ENCODE measurements at places on chromosomes 7 and 10.
A peak's percentile ranks its signal among the peaks of the same experiment; 100 is the strongest.

- DNase-seq = no peak
These were observed 42.7 kb downstream of the ZMIZ1 start for GRCh38 chr10:79111427-79111826.

- DNase-seq = peak; percentile 98
These were observed 5.3 kb upstream of the TMEM139 start for GRCh38 chr7:143279186-143280098.

DNA sequence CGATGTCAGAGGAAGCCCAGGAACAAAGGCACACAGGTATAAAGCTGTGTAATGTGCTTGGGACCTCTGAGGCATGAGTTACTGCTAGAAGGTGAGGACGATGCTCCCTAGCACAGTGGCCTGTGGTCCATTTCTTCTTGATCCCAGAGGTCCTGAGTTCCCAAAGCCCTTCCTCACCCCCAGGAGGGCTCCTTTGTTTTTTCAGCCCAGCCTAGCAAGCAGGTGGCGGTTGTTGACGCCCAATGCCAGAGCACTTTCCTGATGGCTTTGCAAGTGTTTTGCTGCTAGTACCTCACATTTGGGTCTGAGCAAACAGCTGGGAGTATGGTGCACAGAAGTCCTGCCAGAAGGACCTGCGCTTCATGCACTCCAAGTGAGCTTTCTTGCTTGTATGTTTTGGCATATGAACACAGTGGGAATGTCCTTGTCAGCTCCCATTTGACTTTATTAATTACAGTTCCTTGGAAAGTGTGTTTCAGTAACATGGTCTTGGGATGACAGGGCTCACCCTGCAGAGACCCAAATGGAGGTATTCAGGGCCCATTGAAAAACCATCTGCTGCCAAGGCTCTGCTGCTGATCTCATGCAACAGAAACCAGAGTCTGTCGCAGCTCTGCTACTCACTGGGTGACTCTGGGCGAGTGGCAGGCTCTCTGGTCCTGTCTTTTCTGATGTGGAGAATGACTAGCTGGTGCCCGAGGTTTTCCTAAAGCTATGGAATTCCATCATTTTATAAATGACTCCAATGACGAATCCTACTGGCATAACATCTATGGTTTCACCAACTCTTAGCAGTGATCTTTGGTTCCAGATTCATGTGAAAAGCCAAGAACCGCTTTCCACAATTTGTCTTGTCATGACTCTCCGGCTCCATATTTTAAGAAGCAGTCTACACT is 134.9 kb downstream of the ARID5B start:
- DNase-seq = no peak

DNA sequence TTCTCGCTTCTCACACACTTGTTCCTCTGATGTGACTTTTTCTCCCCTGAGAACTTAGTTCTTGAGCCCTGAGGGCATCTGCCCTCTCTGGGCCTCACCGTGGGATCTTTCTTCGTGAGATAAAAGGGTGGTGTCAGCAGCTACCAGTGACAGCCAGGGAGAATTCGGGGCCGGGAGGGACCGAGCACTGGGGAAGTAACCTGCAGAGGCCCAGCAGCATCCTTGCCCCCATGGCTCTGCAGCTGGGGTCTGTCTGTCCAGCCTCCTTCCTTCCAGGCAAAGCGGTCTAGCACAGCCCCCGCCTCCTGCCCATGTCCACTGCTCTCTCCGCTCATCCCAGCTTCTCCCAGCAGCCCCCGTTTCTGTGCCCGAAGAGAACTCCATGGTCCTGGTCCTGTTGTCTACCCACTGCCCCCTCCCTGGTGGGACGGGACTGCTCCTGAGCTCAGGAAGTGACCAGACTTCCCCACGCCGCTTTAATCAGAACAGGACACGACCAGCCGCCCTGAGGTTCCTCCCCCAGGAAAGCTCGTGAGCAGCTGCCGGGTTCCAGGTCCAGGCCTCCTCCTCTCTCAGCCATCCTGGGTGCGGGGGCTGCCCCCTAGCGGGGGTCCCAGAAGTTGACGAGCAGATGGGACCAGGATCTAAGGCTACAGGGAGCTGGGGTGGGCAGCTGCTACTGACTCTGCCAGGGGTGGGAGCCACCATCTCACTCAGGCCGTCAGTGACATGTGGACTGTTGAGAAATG is 187.5 kb downstream of the WDR37 start:
- DNase-seq = peak; percentile 43

GRCh38 chr7:88432301-88432700 is 125.6 kb upstream of the STEAP4 start:
- DNase-seq = peak; percentile 62

- no peak for DNase-seq
These were observed 440.7 kb upstream of the CELF2 start for GRCh38 chr10:10576937-10577336.

- DNase-seq = no peak
These were observed 526.6 kb upstream of the GHITM start for GRCh38 chr10:83612746-83613145.

GRCh38 chr10:24703700-24704099 is 20.0 kb downstream of the ARHGAP21 start:
- no peak for DNase-seq

- DNase-seq = peak; percentile 84
These were observed 32.4 kb downstream of the WBP1L start for GRCh38 chr10:102775935-102776669.

DNA sequence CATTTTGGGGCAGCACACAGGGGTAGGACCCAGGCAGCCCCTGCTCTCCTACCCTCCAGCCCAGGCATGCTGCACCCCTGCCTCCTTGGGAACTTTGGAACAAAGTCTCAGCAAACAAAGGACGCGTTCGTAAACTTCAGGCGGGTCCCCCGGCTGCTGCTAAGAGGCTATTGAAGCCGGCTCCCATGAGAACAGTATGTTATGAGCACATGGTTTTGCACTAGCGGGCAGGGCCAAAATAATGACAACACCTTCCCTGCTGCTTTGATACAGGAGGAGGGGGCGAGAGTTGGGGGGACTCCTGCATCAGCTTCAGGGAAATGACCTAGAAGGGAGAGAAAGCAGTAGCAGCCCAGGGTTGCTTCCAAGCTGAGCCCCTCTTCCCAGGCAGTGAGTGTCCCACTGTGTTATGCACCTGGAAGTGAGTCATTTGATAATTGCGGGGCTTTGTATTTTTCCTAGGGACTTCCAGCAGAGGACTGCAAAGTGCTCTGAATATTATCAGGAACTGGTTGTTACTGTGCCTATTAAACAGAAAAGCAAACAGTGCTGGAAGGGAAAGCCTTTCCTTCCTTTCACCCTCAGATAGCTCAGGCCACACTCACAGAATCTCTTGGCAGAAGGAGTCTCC is 6.9 kb downstream of the ITPRIP start:
- no peak for DNase-seq

- DNase-seq = no peak
These were observed 5.6 kb upstream of the POM121 start for GRCh38 chr7:72919256-72919775.

GRCh38 chr7:92681633-92682032 is 91.4 kb upstream of the FAM133B start:
- peak; percentile 49 for DNase-seq

DNA sequence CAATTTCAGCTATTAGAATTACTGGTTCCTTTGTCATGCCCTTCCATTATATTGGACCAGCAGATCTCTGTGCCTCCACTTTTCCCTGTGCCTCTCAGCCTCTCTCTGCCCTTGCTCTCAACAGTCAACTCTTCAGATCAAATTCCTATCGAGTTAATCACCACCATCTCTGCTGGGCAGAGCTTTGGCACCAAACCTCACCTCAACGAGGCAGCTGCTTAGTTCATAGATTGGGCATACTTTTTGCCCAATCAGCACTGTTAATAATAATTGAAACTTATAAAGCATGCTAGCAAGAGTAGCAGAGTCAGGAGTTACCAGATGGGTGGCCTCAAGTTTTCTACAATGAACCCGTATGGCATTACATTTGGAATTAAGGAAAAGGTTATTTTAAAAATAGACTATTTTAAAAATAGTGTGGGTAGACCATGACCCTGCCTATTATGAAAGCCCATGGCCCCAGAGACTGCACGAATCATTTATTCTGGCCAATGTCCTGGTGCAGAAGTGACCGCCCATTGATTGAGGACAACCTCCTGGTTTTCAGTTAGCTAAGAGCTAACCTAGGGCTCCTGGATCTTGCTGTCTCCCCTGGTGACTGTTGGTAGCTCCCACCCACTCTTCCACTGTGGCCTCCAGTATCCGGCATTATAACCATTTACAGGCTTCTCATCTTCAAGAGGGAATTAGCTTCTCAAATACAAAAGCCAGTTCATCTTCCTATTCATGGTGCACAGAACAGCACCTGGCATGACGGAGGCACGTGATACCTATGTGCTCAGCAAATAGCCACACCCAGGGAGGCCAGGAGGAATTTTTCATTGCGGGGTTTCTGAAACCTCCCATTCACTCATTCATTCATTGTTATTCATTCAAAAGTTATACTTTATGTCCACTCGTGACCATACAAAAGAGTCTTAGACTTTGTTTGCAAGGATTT is 265.4 kb downstream of the INHBA start:
- no peak for DNase-seq

- DNase-seq = peak; percentile 56
These were observed 128.4 kb upstream of the BTBD16 start for GRCh38 chr10:122142641-122143237.

GRCh38 chr10:93280121-93280698 is 201.9 kb downstream of the MYOF start:
- no peak for DNase-seq

DNA sequence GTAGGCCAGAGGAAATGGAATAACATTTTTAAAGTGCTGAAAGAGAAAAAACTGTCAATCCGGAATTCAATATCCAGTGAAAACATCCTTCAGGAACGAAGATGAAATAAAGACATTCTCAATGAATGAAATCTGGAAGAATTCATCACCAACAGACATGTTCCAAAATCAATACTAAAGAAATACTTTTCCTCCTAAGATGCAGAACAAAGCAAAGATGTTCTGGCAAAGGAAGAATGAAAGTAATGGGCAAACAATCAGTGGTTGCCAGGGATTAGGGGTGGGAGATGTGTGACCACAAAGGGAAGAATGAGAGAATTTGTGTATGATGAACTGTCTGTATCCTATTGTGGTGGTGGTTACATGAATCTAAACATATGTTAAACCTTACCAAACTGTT is 52.8 kb upstream of the EEPD1 start:
- DNase-seq = no peak

DNA sequence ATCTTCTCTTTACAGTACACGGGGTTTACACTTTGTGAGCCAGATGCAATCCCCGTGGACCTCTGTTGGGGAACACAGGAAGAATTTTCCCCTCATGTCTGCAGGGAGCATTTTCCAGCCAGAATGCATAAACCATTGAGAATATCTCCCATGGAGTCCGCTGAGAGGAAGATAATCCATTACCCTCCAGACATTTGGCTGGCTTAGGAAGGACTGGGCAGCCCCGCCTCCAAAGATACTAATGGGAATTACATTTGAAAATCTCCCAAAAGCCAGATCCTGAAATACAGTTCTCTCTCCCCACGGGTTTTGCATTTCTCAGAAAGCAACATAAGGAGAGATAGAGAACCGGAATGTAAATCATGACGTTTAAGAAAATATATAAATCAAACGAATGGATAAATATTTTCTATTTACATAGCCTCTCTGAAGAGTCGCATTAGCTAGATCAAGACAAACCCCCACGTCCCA is 53.5 kb downstream of the TRIL start:
- no peak for DNase-seq

- DNase-seq = peak; percentile 96
These were observed 25.2 kb downstream of the SMNDC1 start for GRCh38 chr10:110279407-110279986.

GRCh38 chr7:69685293-69685631 is 87.0 kb downstream of the AUTS2 start:
- no peak for DNase-seq

DNA sequence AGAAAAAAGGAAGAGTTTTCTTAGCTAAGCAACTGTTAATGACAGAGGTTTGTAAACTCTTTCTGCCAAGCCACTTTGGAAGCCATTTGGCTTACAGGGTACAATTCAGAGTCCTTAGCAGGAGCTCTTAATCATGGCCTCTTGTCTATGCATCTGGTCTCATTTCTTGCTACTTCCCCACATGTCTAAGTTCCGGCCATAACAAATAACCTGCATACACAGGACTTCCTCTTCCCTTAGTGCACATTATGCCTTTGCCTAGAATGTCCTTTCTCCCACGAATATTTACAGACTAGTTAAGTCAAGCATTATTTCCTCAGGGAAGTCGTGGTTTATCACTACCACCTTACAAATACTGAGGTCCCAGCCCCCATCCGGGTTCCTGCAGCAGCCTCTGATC is 8.6 kb upstream of the UPF2 start:
- DNase-seq = no peak

- DNase-seq = no peak
These were observed 14.8 kb downstream of the CD36 start for GRCh38 chr7:80653244-80653643.

DNA sequence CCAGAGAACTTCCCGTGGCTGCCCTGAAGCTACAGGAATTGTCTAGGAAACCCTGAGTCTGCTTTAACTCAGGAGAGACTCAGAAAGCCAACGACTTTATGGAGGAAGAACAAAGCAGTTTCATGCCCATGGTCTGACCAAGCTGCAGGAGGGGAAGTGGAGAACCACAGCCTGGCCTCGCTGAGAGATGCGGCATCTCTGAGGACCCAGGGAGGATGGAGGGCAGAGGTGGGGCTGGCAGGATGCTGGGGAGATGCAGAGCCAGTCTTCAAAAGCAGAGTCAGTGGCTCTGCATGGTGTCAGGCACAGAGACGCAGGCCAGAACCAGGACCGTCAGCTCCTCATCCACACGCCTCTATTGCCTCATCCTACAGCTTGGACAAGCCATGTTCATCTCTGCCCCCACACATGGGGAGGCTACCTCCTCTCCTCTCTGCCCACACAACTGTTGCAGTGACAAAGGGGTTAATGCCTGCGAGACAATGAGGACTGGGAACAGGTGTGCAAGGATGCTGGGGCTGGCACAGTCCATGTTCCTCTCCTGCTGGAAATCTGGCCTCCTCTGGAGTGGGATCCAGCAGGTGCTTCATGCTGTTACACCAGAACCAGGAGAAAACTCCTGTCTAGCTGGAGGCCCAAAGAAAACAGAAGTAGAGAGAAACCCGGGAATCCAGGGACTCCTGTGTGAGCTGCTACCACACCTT is 267.0 kb downstream of the PLXNA4 start:
- DNase-seq = no peak

DNA sequence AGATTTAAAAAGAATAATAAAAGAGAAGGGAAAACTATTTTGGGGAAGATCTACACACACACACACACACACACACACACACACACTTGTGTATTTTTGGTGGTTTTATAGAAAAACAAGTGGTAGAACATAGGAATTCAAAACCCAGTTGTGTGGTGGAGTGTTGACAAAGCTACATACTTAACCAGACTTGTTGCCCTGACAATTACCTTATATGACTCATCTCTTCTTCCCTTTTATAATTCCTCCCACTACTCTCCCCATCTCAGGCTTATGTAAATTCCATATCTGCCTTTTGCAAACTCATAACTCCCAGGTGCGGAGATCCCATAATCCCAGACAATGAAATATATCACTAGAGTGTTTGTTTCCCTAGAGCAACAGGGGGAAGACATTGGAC is 873.7 kb downstream of the NXPH1 start:
- DNase-seq = no peak

- DNase-seq = no peak
These were observed 173.6 kb upstream of the PRKCQ start for GRCh38 chr10:6753644-6754043.

GRCh38 chr7:130486954-130487436 is 4.9 kb upstream of the MEST start:
- no peak for DNase-seq

Measured in pons (tissue), 1 donor.